ENCODE measurements at places on chromosomes 1 and 21. TPM values are rescaled to one million over a fixed set of nuclear protein-coding genes. Genes with fewer than 3 reads are reported as not detected.
A peak's percentile ranks its signal among the peaks of the same experiment; 100 is the strongest.

DNA sequence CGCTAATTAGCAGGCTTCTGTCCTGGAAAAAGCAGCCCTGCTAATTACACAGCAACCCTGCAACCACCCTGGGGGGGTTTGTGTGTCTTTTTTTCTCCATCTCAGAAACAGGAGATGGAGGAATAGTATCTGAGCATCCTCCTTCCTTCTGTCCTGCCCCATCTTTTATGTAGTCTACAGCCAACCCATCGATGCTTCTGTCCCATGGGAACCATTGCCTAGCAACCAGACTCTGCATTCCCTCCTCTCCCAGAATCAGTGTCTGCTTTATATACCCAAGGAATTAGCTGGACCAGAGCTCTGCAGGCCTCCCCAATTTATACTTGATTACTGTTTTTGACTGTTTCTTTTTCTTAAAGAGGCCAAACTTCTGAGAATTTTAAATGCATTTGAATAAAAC lies 35.1 kb downstream of the LRRC38 start:
- DNase-seq, result no peak

DNA sequence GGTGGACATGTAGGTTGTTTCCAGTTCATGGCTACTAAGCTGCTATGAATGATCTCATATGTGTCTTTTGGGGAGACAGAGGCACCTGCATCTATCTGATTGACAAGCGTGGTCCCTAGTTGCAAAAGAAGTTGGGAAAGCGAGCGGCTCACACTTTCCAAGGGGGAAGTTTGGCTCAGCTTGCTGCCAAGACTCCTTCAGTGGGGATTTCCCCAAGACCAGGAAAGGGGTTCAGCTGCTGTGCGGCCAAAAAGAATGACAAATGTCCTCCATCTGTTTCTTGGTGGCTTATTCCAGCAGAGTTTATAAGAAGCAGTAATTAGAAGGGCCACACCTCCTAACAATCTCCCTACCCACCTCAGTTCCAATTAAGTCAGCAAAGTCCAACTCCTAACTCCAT lies 128.5 kb upstream of the GALNT2 start:
- DNase-seq, result no peak

DNA sequence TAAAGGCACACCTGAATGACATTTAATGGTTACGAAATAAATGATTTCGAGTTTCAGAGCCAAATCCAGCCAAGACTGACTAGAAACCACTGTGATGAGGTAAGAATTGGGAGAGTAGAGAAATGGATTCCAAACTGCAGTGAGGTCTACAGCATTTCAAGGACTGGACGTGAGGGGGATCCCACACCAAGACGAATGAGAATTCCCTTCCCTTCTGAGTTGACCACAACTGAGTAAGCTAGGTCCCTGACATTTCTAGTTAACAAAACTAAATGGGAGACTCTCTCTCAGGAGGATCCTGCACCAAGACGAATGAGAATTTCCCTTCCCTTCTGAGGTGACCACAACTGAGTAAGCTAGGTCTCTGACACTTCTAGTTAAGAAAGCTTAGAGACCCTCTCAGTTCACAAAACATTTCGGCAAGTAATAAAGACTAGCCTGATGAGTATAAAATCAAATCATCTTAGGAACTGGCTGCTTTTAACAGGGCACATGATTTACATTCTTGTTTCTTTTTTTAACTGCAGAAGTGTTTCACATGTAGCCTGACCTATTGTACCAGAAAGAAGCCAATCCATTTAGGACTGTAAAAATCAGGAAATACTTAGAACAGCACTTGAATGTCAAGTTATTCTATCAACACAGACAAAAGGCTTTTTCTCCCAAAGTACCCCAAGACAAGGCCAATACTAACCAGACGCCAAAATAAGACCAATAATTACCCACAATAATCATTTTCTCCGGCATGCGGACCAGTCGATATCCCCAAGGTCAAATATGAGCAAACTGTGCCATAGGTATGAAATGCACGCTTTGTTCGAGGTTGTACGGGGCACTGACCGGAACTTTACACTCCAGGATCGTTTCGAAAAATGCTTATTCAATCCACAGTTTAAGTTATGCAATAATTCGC lies 1.4 kb upstream of the SPATA1 start:
- DNase-seq, result peak; percentile 18

DNA sequence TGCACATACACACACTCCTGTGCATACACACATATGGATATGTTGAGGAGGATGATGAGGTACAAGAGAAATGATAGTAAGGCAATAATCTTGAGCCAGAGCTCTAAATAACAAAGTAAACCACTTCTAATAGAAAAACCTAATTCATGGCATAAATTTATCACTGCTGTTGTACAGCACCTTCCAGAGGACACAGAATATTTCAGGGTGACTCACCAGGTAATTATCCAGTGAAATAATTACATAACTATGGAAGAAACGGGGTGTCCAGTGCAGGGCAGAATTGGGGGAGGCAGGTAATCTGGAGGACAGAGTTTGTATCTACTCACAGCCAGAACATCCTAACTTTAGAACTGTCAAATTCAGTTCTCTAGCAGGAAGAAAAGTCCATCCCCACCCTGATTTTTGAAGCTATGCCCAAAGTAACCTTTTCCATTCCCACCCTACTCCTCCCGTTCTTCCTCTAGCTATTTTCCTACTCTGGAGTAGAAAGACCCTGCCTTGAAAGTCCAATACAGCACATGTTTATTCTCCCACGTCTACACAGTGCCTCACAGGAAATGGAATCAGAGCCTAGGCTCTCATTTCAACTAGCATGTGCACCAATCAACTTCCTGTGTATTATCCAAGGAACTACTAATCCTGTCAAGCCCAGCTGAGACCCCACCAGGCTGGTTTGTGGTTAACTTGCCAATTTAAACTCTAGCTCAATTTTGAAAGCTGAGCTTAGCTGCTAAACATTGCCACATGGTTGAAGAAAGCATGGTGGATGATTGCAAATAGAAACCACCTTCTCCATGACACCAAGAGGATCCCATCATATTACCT lies 96.6 kb downstream of the PTPN14 start:
- DNase-seq, result no peak

DNA sequence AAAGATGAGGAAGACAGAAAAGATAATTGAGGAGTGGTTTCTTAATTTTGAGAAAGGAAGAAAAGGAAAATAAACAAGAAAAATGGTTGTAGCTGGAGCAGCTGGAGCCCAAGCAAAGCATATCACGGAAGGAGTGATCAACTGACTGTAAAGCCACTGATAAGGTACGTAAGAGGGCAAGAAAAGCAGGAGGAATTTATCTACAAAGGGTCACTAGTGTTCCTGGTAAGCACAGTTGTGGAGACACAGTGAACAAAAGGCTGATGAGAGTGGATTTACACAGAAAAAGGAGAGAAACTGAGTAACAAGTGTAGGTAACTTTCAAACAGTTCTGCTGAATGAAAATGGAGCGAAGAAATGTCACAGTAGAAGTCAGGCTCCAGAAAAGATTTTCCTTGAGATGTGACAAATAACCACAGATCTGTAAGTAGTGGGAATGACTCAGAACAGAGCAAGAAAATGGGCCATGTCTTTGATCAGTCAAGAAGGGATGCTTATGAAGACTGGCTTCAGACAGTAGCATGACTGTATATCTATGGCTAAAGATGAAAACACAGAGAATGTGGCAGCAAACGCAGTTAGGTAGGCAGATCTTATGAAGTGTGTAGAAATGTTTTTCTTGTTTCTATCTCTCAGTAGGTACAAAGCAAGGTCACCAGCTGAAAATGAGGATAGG lies 45.6 kb upstream of the RBM34 start:
- DNase-seq, result no peak

DNA sequence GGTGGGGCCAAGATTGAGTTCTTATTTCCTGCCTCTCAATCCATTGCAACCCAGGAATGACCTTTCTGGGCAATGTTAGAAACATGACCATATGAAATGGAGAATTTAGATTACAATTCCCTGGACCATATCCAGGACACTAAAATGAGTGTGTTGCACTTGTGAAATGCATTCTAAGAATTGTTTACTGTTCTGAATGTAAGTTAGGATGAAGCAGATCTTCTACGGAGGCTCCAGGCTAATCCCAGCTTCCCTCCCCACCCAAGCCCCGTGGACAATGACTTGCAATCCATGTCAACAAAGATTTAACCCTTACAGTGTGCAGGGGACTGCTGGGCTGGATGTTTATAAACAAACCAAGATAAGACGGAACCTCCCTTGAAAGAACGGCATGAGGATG lies 31.7 kb upstream of the HAO2 start:
- peak; percentile 46 for DNase-seq

GRCh38 chr1:7500381-7501083 lies 270.6 kb upstream of the VAMP3 start:
- DNase-seq, result no peak

- no peak for DNase-seq
Measured at GRCh38 chr1:184210862-184211261, 159.3 kb downstream of the TSEN15 start.

DNA sequence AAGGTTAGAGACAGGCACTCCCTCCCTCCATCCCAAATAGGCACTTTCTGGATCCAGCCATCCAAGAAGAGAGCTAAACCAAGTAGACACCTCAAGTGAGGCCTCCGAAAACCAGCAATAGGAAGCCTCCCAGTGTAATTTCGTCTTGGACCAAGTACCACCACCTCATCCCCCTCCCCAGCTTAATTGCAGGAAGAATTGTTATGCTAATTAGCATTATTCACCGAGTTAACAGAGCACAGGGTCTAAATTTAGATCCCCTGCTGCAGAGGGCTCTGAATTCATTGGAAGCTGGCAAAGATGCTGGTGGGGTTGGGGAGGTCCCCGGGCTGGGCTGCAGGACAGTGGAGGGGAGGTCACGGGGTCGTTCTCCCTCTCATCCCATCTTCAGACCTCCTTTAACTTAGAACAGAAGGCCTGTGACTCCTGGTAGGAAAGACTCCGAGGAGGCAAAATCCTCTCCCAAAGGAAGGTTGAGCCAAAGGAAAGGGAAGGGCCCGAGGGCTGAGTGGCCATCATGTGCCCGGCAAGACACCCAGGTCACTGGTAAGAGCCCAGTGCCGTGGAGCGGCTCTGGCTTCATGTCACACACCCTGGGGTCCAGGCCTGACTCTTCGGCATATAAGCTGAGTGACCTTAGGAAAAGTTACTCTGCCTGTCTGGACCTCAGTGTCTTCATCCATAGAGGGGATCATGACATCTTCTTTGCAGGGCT lies 209.2 kb upstream of the GRIK3 start:
- no peak for DNase-seq

DNA sequence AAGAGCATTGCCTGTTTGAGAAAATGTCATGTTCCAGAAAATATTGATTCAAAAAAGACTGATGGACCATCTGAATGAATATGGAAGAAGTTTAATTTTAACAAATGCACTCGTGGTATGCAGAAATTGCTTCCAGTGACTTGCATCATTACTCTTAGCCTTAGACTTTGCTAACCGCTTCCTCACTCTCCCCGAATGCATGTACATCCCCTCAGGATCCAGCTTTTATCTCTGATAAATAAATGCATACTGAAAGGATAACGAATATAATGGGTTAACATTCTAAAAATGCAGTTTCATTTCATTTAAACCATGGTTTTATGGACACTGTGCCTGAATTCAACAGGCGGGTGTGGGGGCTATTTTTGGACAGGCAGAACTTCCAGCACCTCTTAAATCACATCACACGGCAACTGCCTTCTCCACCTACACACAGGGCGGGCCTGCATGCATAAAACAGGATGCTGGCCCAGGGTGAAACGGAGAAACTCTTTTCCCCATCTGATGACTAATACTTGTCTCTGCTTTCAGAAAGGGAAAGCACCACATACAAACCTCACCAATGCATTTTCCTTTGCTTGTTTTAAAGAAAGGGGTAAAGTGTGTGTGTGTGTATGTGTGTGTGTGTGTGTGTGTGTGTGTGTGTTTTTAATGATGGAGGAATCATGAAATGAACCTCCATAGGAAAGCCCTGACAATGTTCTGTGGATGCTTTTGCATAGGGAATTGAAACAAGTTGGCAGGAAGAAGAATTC lies 48.7 kb downstream of the SPAG17 start:
- DNase-seq, result no peak

GRCh38 chr1:235783148-235783776 lies 83.4 kb downstream of the LYST start:
- no peak for DNase-seq

GRCh38 chr1:235317168-235317567 lies 10.8 kb downstream of the ARID4B start:
- DNase-seq, result no peak

GRCh38 chr21:14889080-14889810 lies 175.6 kb downstream of the NRIP1 start:
- DNase-seq, result no peak

DNA sequence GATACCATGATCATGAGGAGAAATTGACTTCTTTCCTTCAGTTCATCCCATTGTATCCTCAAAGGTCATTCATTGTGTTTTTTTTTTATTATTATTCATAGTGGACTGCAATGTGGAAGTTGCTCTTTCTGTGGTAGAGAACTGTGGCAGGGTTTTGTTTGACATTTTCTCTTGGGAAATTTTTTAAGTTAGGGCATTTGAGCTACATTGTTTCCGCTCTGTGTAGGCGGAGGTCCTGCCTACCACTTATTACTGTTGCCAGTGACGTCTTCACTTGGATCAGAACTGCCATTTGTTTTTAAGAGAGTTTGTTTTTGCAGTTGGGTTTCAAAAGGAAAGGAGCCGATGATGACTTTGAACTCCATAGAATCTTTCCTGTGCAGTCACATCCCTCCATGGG lies 287.4 kb upstream of the FMN2 start:
- DNase-seq, result no peak

DNA sequence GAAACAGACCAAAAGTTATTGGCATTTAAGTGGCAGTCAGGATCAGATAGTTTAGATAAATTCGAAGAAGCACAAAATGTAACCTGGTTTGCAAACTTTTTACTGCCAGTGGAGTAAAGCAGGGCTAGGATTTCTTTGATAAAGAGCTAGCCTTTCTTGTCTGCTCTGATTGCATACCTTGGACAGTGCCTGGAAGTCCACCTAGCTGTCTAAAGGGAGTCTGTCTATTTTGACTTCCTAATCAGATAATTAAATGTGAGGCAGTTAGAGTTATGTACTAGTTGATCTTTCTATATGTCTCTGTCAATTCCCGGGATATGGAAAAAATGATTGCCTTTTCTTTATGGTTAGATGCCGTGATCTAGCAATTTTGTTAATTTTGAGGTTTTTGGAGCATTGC lies 4.1 kb downstream of the GPSM2 start:
- no peak for DNase-seq

GRCh38 chr1:10777749-10778574 lies 18.5 kb downstream of the CASZ1 start:
- no peak for DNase-seq

The CD1E gene
- 0.24 TPM for polyA plus RNA-seq

The DTL gene
- 27.5 TPM for polyA plus RNA-seq

The MORC3 gene
- 48.9 TPM for polyA plus RNA-seq

The RNU5D-1 gene
- 4.7 TPM for polyA plus RNA-seq

The SV2A gene
- polyA plus RNA-seq, result 6.0 TPM

The CFAP126 gene
- polyA plus RNA-seq, result 11.0 TPM

The GJA4 gene
- 26.3 TPM for polyA plus RNA-seq
